ENCODE measurements at places on chromosomes 12 and 14.

DNA sequence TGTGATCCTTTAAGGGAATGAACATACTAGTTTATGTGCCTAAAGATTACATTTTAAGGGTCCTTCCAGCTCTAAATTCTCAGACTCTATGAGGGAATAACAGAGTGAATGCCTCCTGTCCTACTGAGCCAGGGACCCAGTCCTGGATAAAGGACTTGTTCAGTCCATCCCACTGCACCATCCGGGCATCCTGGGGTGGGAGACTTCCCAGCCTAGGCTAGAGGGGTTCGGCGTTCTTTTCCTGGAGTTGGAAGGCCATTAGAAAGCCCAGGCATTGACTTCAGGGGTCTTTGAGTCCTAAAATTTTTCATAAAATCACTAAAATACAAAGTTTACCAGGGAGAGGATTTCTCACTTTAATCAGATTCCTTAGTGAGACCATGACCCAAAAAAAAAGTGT lies 127.9 kb upstream of the FKBP4 start:
- no peak for DNase-seq

GRCh38 chr14:30385925-30386324 lies 173.0 kb upstream of the G2E3 start:
- no peak for DNase-seq

GRCh38 chr12:92771001-92771400 lies 68.2 kb downstream of the PLEKHG7 start:
- no peak for DNase-seq

- no peak for DNase-seq
These were observed 27.7 kb downstream of the PPP1R13B start for GRCh38 chr14:103819503-103820307.

DNA sequence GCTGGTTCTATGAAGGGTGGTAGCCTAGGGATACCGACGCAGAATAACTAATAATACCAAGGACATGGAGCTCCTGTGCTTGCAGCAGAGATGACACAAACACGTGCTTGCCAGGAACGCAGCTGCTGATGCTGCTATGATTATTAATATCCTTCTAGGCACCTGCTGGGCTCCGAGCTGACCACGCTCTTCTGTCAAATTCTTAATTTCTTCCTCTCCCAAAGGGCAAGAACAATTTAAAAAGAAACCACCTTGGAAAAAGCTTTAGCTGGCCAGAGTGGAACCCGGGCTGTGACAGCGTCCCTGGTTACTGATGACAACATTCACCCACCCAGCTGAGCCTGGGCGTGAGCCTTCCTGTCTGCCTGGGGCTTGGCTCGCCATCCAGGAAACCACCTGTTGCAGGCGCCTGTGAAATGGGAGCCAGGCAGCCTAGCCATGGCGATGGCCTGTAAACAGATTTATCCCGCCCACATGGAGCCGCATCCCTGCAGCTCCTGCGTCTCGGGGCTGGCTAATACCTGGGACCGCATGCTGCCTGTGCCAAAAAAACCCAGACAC lies 28.8 kb downstream of the CLMN start:
- no peak for DNase-seq

- DNase-seq = no peak
These were observed 2.1 kb upstream of the IL23A start for GRCh38 chr12:56336361-56337167.

DNA sequence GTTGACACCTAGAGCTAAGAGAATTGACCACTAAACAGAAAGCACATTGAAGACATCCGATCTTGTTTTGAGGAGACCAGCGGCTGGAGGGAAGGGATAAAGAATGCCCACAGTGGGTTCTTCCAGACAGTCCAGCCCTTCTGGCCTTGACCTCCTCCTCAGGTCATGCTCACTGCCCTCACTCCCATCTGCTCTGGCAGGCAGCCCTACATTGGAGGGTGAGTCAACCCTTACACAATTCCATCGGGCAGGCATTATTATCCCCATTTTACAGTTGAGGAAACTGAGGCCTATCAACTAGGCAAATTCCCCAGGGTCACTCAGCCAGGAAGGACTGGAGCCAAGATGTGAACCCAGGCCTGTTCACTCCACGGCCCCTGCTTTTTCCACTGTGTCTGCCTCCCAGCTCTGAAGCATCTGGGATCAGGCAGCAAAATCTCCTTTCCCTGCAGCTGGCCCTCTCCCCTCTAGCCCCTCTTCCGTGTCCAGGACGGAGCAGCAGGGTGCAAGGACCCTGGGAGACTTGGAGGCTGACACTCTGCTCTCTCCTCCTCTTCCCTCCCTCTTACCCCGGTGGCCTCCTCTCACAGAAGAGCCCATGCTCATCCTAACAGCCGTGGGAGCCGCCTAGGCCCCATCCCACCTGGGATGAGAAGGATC lies 5.3 kb downstream of the SCNN1A start:
- DNase-seq = no peak

GRCh38 chr12:90899456-90900182 lies 55.4 kb downstream of the CCER1 start:
- DNase-seq = no peak

DNA sequence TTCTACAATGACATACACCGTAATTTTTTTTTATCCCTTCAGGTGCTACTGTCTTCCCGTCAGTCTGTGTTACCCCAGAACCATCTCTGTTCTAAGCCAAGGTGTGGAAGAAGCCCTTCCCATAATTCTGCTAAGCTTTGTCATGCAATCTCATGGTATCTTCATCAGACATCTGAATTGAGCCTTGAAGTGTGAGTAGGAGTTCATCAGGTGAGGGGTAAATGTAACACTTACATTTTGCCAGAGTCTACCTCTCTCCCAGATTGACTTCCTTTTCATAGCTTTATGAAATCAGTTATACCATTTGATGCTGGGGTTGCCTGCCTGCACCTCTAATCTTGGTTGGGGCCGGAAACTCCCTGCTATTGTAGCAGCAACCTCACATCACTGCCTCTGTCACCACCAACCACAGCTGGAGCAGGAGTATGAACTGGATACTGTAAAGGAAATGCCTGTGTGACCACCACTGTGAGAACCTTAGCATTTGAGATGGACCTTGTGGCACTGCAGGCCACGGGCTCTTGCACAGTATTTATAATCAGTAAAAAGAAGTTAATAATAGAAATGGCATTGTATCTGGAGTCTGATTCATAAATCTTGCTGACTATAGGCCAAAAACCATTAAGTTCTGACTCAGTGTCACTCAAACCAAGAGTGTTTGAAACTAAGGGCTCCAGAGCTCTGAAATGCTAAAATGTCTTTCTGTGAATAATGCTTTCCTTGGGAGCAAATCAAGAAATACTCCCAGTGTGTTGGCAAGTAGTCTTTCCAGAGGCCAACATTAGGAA lies 58.7 kb upstream of the STK38L start:
- no peak for DNase-seq

DNA sequence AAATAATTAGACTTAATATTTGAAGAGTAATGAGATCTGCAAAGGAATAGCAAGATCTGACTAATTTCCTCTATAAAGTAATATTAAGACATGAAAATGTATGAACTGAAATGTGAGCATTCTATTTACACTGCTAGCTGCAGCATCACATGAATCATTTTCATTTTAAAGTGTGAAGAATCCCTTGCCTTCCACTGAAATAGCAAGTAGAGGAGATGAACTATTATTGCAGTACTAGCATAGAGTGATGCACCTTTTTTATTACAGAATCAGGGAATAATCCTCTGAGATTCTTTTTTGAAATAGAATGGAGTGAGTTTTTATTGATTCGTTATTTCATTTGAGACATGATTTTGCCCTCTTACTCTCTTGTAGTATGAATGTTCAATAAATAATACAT lies 281.9 kb upstream of the NAV3 start:
- DNase-seq = no peak

DNA sequence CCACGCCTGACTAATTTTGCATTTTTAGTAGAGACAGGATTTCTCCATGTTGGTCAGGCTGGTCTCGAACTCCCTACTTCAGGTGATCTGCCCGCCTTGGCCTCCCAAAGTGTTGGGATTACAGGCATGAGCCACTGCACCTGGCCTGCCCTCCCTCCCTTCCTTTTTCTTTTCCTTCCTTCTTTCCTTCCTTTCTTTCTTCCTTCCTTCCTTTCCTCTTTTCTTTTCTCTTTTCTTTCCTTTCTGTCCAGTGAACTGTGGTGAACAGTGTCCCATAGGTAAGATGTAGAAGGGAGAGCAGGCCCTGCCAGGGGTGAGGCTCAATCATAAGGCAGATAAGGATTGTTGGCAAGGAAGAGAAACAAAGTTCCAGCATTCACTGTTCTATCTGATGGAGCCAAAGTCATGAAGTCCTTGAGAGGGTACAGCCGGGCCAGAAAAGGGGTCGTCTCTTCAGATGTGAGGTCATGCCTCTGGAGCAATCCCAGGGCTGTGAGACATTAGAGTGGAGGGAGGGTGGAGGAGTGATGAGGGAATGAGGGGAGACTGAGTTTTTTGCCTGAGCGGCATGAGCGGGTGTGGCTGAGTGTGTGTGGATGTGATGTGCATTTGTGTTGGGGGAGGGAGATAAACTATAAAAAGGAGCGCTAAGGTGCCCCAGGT lies 4.2 kb upstream of the MLF2 start:
- no peak for DNase-seq

GRCh38 chr12:55019784-55020183 lies at the start of gene NEUROD4:
Gene NEUROD4, plus strand, starts transcription at chr12:55019974. Its CDS starts 6,466 bp downstream, at chr12:55026440.
- no peak for DNase-seq

DNA sequence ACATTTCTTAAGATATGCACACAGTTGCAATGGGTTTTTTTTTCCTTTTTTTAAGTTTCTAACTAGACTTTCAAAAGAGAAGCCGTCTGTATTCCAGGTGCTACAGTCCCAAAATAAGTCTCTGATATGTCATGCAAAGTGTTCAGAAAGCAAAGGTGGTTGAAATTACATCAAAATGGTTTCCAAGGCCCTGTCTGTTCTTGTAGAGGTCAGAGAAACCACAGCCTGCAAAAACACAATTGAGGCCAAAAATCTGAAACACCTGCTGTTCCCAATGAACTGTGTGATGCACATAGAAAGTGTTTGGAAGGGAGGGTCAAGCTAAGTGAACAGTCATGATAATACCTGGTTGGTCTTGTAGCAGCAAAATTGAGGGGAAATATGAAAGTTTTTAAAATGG lies 91.0 kb downstream of the VRK1 start:
- no peak for DNase-seq

DNA sequence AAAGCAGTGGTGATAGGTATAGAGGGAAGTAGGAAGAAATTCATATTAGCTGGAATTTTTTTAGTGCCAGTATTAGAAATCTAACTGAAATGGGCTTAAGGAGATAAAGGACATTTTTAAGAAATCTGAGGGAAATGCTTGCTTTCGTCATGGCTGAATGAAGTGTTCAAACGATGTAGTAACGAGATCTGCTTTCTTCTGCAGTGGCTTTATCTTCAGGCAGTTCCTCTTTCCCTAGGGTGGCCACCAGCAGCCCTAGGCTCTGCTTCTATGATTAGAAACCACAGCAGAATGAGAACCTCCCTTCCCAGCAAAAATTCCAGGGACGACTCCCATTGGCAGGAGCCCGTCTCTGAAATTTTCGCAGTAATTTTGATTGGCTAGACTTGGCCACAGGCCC lies 163.9 kb upstream of the FRMD6 start:
- no peak for DNase-seq

DNA sequence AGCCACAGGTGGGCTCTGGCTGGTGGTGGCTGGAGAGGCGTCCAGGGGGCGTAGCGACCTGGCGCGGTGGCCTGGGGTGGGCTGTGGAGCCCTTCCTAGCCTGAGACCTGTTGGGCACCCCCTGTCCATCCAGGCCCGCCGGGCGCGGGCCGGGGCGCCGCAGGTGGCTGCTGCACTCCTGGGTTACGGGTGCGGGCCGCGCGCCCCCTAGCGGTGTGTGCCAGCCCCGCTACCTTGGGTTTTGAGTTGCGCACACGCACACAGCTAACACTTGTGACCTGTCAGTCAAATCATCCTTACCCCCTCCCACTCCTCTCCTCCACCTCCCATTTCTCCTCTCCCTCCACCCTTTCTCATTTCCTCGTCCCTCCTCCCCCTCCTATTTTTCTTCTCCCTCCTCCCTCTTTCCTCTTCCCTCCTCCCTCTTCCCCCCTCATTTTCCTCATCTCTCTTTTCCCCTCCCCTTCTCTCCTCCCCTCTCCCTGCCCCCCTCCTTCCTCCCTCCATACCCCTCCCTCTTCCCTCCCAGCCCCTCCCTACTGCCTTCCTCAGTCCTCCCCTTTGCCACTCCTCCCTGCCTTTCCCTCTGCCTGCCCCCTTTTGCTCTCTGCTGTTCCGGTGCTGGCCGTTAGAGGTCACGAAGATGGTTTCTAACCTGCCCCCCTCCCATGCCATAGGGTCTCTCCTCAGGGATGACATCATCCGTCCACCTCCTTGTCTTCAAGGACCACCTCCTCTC lies 2.3 kb downstream of the MEG3 start:
- DNase-seq = no peak

DNA sequence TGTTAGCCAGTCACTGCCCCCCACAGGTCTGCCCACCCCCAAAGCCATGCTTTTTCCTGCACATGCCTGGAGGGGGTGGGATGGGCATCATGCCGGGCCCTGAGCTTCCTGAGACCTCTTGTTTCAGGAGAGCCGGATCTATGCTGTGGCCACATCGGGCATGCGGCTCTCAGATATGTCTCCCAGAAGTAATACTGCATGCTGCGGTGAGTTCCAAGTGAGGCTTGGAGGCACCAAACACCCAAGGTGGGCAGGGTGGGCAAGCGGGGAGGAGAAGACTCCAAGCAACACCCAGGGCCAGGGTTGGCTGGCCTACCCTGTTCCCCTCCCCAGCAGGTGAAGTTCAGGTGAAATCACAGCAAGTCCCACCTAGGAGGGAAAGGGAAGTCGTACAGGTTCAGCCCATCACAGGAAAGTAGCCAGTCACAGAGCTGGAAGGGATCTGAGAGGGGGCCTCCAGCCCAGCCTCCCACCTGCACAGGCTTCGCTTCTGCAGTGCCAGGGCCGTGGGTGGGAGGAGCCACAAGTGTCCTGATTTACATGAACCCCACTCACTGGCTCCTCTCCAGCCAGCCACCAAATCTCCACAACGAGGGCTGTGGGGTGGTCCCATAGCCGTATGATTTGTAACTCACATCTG lies 30.9 kb downstream of the PIGH start:
- DNase-seq = no peak

DNA sequence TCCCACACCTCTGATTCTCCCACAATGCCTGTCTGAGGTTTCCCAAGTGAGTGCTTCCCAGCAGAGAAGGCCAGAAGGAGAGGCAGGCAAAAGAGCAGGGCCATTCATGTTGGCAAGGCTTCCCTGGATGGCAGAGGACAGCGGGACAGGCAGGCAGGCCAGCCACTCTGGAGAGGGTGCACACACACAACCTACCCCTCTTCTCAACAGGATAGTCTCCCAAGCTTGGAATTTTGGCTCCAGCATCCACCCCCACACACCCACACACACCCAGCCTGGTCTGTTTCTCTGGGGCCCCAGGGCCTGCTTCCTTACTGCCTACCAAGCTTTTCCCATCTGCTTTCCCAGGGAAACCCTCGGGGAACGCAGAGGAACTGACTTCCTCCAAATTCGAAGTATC lies 15.4 kb upstream of the RACGAP1 start:
- no peak for DNase-seq

Measured in T-helper 1 cell (primary cell).